ENCODE measurements at places on chromosomes 12 and 14.

DNA sequence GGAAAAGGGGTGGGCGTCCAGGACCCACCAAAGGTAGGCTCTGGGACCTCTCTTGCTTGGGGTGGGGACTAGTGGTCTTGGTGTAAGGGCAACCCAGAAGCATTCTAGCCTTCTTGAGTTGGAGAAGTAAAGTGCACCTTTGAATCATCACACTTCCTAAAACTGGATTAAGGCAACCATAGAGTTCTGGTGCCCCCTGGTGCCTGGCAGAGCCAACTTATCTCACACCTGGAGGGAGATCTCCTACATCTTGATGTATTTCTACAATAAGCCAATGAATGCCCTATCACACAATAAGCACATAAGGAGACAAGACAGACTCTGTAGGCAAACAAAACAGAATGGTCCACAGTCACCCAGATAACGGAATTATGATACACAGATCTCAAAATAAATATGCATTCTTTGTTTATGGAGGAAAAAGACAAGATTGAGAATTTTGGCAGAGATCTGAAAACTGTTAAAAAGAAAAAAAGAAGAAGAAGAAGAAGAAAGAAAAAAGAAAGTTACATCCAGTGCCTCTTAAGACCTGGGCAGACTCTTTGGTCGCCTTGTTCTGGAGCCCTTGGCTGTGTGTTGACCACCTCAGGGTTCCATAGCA lies 95.9 kb upstream of the PPP2R5C start:
- DNase-seq, result peak; percentile 27

- DNase-seq, result peak; percentile 58
Measured at GRCh38 chr12:95083938-95084337, 10.5 kb upstream of the NR2C1 start.

- no peak for DNase-seq
Measured at GRCh38 chr12:105725054-105725453, 394.6 kb downstream of the C12orf75 start.

GRCh38 chr14:103657471-103657870 lies 28.5 kb downstream of the KLC1 start:
- DNase-seq, result no peak

DNA sequence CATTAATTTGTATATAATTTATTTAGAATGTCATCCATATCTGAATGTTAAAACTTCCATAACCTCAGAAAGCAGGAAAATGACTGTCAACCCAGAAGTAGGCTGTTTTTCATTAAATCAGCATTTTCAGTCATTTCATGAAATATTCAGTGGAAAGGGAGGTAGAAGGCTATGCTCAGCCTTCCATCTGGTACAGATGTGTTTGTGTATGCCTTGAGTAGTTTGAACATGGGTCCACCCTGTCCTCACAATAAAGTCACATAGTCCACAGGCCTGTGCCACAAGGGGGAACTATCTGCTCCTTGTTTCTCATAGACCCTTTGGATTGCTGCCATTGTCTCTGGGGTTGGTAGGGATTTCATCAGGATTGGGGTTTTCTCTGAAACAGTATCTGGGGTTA lies 9.1 kb downstream of the LACRT start:
- DNase-seq, result no peak

DNA sequence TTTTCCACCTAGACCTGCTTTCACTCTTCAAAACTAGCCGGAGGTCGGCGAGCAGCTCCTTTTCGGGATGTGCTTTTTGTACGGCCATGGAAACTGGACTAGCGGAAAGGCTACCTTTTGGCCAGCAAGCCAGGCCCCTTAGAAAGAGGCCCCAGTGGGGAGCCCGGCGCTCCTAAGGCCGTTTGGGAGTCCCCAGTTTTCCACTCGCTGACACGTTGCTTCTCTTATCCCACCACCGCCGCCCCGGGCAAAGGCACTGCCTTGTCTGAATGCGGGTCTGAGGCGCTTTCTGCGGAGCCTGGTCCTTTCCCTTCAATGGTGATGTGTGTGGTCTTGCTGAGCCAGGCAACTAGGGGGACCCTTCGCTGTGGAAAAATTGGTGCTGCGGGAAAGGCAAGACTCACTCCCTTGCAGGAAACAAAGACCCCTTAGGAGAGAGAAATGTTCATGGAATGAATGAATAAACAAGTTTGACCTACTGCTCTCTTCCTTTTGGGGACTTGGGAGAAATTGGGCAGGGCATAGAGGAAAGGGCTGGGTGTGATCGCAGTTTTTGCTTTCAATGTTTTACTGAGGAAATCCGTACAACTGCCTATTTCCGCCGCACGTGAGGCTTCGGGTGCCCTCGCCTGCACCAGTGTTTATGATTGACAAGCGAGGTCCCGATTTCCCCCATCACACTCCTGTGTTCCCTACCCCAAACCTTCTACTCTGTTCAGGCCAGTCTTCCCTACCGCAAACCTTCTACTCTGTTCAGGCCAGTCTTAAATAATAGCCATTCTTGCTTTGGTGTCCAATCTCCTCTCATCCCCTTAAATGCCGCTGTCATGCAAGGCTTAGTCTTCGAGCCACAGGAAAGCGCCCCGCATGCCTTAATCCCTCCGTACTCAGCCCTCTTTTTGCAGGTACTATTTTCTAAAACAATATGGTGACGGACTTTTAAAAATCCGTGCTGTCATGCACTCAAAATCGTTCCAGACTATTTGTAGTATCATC lies 1.0 kb upstream of the SLC38A2 start:
- DNase-seq, result peak; percentile 21

GRCh38 chr12:75360920-75361319 lies 26.4 kb downstream of the GLIPR1L1 start:
- DNase-seq, result no peak

- no peak for DNase-seq
Measured at GRCh38 chr12:104695453-104696148, 238.9 kb downstream of the CHST11 start.

GRCh38 chr12:4107911-4108697 lies 165.5 kb upstream of the CCND2 start:
- no peak for DNase-seq

GRCh38 chr14:93953263-93953662 lies 23.1 kb downstream of the ASB2 start:
- no peak for DNase-seq

GRCh38 chr14:79332504-79333197 lies 878.7 kb downstream of the DIO2 start:
- no peak for DNase-seq

- no peak for DNase-seq
Measured at GRCh38 chr12:57195611-57196371, 20.8 kb upstream of the NXPH4 start.

- no peak for DNase-seq
Measured at GRCh38 chr12:71057330-71057729, 100.5 kb downstream of the TSPAN8 start.

DNA sequence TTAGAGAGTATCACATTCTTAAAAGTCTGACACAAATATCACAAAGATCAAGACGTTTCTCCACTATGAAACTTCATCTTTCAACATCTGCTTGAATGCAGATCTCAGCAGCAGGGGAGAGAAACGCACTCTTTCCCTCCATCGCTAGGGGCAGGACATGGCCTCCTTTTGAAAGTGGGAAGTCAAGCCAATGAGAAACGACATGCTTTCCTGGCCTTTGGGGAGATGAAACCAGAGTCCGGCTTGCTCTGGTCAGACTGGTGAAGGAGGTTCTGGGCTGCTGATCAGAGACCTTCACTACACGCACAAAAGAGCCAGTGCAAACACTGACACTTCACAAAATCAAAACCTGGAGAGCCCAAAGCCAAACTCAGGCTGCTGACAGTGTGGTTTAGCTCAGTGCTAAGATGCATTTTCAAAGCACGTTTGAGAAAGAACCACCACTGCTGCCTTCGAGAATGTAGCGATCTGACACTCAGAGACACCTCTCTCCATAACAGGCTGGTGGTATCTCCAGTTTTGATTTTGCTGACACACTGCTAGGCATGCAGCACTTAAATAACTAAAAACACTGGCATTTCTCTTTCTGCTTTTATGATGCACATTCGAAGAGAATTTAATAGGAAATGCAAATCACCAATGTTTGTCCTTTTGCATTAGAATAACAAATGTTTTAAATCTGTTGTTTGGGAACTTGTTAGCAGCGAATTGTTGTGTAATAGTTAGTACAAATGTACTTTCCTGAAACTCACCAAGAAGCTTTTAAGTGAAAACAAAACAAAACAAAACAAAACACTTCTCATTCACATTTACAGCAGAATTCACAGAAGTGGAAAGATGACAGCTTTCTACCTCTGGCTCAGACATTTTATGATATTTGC lies 93.9 kb upstream of the OVCH1 start:
- DNase-seq, result no peak

DNA sequence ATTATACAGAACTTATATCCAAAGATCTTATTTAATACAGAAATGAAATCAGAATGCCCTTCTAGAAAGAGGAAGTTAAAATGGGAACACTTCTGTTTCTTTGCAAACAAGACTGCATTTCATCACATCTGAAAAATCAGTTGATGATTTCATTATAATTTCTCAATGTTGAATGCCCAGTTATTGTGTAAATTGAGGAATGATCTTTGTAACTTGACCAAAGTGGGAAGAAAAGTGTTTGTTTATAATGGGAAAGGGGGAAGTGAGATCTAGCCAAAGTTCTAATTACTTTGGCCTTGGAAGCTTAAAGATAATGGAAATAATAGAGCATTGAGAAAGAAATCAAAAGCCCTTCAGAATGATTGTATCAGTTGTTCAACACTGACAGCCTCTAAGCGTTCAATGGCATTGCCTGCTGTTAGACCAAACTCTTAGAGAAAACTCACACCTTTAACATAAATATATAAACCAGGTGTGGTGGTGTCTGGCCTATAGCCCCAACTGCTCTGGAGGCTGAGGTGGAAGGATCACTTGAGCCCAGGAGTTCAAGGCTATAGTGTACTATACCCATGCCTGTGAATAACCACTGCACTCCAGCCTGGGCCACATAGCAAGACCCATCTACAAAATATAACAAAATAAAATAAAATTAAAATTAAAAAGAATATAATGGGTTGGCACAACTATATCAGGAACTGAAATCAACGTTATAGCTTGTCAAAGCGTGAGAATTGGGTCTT lies 9.9 kb upstream of the LYZ start:
- no peak for DNase-seq

DNA sequence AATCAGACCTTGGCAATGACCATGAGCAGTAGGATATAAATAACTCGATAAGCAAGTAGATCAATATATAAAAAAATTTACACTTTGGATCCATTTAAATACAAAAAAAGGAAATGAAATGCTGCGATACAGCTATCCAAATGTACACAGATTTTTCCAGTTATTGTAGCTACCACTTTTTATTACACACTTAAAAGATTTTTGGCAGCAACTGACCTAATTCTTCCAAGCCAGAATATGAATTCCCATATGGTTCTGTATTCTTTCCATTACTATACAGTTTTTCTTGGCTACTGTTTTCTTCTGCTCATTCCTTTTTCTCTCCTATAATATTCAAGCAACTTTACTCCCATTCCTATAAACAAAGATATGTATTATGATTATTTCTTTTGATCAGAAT lies 52.2 kb downstream of the TMTC1 start:
- DNase-seq, result no peak

DNA sequence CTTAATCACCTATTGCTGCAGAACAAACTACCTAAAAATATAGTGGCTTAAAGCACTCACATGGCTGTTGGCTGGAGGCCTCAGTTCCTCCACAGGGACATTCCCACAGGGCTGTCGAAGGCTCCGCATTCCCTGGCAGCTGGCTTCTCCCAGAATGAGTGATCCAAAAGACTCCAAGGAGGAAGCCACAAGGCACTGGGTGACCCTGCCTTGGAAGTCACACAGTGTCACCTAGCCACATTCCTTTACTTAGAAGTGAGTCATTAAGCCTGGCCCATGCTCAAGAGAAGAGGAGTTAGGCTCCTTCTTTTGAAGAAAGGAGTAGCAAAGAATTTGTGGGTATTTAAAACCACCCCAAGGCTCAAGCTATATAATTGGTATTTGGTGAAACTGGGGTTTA lies 63.9 kb upstream of the MAP1LC3B2 start:
- peak; percentile 62 for DNase-seq
